ENCODE measurements at places on chromosomes 4 and X. TPM values are rescaled to one million over a fixed set of nuclear protein-coding genes. Genes with fewer than 3 reads are reported as not detected.

The IQCM gene
- polyA plus RNA-seq, result not detected

The MBNL3 gene
- polyA plus RNA-seq, result not detected

The GPR119 gene
- not detected for polyA plus RNA-seq

The HDAC6 gene
- 123 TPM for polyA plus RNA-seq

The TCEAL4 gene
- 95.3 TPM for polyA plus RNA-seq

The GAGE12H gene
- not detected for polyA plus RNA-seq

The HPSE gene
- 3.2 TPM for polyA plus RNA-seq

The TMEM271 gene
- not detected for polyA plus RNA-seq

The NSUN7 gene
- polyA plus RNA-seq, result 1.4 TPM

The C4orf51 gene
- polyA plus RNA-seq, result not detected

The TCEAL3 gene
- 10.0 TPM for polyA plus RNA-seq

The BANK1 gene
- polyA plus RNA-seq, result 0.50 TPM

The MAN2B2 gene
- polyA plus RNA-seq, result 7.5 TPM

- DNase-seq, result peak; percentile 43
These were observed 42.4 kb upstream of the SLC2A9 start for GRCh38 chr4:10063544-10064300.

DNA sequence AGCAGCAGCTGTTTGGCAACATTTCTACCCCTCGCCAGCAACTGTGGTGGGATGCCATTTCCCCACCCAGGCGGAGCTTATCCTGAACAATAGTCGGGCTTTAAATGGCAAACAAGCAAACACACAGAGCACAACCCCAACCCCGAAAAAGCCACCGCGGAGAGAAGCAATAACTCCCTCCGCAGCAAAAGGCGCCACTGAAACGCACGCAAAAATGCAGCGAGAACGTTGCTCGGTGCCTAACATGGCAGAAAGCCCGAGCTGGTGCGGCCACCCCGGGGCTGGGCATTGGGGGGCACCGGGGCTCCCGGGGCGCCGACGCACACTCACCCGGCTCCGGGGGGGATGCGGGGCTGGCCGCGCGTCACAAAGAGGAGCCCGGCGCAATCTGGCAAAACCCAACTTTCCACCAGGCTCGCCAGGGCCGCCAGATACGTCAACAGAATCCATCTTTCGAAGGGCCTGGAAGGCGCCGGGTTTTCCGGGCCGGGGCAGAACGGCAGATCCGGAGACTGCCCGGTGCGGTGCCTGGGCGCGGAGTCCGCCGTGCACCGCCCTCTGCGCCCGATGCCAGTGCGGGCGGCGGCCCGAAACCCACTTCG lies 818 bp downstream of the RAI2 start:
- no peak for DNase-seq

GRCh38 chr4:1309261-1310010 lies 19.7 kb downstream of the MAEA start:
- DNase-seq, result peak; percentile 94

GRCh38 chrX:12307961-12308360 lies 169.7 kb downstream of the FRMPD4 start:
- no peak for DNase-seq

GRCh38 chr4:10893395-10893794 lies 208.8 kb upstream of the CLNK start:
- no peak for DNase-seq

DNA sequence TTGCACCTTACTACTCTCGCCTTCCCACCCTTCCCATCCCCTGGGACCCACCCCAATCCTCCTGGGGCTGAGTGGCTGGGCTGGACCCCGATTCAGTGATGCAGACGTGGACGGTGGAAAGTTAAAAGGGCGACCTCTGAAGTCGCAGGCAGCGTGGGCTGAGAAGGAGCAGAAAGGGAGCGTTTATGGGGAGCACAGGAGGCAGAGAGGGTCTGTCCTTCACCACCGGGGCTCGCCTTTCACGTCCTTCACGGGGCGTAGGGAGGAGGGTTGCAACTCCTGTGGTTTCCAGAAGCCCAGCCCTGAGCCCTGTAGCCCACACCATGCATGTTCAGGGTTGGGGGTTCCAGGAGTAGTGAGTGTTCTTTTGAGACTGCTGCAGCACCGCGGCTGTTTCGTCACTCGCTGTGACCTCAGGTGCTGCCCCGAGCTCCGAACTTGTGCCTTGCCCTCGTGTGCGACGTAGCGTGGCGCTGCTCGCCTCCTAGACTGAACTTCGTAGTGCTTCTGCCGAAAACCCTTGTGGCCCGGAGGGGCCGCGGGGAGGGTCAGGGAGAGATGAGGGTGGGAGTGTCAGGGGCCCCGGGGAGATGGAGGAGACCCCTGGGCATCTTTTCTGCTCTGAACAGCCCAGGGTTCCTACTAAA lies 1.6 kb downstream of the NHS start:
- DNase-seq, result no peak

DNA sequence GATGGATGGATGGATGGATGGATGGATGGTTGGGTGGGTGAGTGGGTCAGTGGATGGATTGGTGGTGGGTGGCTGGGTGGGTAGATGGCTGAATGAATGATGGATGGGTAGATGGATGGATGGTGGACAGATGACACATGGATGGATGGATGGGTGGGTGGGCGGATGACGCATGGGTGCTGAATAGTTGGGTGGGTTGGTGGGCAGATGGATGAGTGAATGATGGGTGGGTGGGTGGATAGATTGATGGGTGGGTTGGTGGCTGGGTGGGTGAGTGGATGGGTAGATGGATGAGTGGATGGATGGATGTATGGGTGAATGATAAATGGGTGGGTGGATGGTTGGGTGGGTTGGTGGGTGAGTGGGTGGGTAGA lies 69.9 kb upstream of the NKX1-1 start:
- no peak for DNase-seq

DNA sequence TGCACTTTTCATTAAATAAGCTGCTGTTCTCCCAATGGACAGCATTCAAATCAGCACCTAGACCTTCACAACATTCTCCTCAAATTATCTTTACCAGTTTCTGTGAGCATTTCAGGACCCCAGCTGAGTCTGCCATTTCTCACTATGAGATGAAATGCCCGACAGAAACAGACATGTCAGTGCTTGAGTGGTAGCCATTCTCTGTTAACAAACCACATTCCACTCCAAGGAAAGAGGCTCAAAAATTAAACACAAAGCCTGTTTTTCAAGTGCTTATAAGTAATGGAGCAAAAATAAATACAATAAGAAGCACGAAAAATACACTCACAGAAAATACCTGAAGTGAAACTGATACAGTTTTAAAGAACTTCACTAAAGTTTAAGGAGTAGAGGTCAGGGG lies 320.2 kb upstream of the PRPS2 start:
- DNase-seq, result no peak

- no peak for DNase-seq
These were observed 37.8 kb downstream of the TRMT44 start for GRCh38 chr4:8478371-8478770.

GRCh38 chr4:82899374-82900065 lies 1.0 kb upstream of the THAP9 start:
- no peak for DNase-seq

DNA sequence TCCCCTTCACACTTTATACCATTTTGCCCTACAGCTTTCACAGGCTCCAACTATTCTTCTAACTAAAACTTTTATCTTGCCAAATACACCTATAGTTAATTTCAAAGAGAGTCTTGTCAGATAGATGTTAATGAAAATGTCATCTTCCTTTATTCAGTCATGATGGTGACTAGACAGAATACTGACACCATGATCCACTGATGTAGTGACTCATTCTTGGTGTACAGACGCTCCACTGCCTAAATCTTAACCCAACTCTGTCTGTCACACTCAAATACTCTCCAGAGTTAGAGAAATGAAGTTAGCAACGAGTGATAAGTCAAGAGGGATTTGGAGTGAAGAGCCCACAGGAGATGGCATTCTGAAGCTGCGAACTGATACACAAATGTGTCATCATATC lies 32.1 kb upstream of the HDAC8 start:
- DNase-seq, result no peak

GRCh38 chr4:116755051-116755450 lies 330.3 kb downstream of the TRAM1L1 start:
- DNase-seq, result no peak

DNA sequence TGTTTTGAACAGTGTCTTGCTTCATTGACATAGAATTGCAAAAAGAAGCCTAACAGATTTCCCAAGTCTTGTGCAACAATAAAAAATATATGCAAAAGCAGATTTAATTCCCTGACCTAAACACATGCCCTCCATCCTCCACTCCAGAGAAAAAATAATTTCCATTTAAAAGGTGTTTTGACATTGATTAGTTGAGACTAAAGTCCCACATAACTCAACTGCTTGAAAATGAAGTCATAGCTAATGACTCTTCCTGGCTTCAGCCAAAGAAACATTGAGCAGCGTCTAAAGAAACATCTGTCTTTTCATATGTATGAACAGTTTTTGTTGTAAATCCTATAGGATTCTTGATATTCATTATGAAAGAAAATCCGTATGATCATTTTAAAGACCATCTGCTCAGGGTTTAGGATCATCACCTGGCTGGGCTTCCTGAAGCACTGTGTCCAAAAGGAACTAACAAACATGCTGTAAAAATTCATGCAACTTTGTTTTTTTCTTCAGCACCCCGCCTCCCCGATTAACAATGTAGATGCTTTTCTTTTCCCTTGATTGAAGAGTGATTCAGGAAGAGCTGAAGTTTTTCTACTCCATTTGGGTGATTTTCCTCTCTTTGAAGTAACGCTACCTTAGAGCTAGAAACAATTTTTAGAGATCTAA lies 273.4 kb downstream of the HS3ST1 start:
- DNase-seq, result peak; percentile 34

DNA sequence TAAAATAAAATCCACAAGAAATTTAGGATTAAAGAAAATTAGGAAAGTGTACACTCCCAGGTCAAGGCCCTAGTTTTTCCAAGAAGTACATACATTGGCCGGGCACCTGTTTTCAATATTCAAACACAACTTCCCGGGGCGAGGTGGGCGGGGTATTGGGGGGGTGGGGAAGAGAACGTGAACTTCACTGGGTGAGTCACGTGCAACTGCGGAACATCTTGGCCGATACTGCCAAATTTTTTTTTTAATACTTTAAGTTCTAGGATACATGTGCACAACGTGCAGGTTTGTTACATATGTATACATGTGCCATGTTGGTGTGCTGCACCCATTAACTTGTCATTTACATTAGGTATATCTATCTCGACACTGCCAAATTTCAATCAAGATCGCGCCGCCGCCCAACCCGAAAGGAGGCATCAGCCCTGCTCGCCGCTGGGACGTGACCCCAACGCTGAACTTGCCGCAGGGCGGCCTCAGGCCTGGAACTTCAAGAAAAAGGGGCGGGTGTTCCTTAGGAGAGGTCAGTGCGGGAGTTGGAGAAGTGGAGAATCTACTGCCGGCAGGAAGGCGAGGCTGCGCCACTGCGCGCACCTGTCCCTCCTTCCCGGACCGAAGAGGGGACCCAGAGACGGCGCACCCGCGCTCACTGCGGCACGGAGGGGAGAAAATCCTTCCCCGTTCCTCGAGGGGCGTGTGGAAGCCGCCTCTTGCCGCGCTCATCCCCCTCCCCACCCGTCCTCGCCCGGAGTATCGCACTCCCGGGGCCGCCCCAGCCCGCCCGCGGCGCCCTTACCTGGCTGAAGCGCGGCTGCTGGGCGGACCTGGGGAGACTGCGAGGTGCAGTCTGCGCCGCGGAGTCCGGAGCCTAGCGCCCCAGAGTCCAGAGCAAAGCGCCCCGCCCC lies at the start of gene TEC:
Gene TEC (minus strand): TSS at position 883 of the 905 bp plus-strand sequence. CDS start 41,224 bp downstream, outside the sequence.
- peak; percentile 10 for DNase-seq

- peak; percentile 58 for DNase-seq
These were observed 51.0 kb downstream of the GUCY1B1 start for GRCh38 chr4:155809835-155810234.

GRCh38 chr4:175411251-175411650 lies 400.8 kb downstream of the GPM6A start:
- DNase-seq, result no peak

- DNase-seq, result no peak
These were observed 20.5 kb downstream of the PAGE2 start for GRCh38 chrX:55109306-55109705.

- no peak for DNase-seq
These were observed 73.2 kb downstream of the UBE2K start for GRCh38 chr4:39770969-39771724.

DNA sequence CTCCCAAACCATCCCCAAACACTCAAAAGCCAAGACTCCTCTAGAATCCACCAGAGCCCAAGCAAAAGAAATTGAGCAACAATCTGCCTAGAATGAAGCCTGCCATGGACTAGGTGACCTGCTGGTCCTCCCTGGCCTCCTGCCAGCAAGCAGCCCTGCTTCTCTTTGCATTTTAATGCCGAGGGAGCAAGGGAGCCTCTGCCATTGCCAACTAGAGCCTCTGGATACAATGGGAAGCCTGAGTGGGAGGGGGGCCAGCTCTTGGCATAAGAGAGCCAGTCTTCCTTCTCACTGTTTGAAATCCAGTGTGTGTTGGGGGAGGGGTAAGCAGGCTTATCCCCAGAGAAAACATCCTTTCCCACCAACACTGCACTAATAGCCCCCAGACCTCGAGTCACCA lies 1.5 kb upstream of the GDPD2 start:
- DNase-seq, result no peak

- DNase-seq, result peak; percentile 55
These were observed 901 bp downstream of the JADE1 start for GRCh38 chr4:128810331-128810870.

GRCh38 chr4:15498356-15498755 lies 28.7 kb downstream of the CC2D2A start:
- DNase-seq, result no peak

DNA sequence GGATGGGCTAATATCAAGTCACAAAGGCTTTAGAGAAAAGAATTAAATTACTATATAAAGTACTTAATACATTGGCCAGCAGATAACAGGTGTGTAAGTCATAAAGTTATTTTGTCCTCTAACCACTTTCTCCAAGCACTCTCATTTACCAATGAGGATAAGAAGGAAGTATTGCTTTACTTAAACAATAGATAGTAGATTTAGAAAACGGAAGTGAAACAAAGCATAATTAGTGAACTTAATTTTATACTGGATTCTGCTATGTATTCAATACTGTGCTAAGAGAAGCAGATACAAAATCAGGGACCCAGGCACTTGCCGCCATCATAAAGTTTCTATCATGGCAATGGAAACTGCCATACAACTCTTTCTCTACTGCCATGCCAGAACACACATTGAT lies 24.0 kb downstream of the AFM start:
- no peak for DNase-seq

DNA sequence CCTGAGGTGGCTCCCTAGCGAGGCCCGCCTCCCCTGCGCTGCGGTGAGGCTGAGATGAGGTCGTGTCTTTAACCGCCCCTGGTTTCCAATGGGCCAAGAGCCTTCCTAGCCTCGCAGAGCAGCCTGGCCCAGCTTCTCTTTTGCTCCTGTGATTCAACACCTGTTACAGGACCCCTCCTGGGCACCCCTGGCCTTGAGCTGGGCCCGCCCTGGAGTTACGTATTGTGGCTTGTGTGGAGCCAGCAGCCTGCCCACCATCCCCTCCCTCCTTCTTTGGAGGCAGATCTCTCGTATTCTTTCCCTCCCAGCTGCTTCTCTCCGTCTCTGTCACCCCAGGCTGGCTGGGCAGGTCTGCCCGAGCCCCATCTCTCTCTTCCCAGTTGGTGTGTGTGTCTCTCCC lies 19.3 kb upstream of the UBA1 start:
- no peak for DNase-seq

DNA sequence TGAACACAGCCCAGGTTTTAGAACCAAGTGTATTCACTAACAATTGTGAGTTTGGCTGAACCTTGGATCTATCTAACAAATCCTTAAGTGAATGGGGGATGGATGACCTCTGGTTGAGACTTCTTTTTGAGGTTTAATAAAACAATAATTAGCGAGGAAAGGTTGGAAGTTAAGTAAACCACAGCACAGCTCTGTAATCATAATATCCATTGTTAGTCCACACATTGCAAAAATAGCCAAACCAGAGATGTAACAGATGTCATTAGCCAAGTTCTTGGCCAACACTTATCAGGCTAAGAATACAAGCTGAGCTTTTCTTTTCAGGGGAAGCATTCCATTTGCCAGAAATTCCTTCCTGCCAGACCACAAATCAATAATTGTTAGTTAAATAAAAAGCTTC lies 59.1 kb downstream of the FREM3 start:
- no peak for DNase-seq

Data from muscle of arm (tissue), 14 donors.